OCI-LY7 (cell line): ENCODE measurements at places on chromosomes 1 and 21. TPM values are rescaled to one million over a fixed set of nuclear protein-coding genes. Genes with fewer than 3 reads are reported as not detected.

INAVA gene
- total RNA-seq = not detected in 2 replicates

GRCh38 chr1:225747566-225747965 lies 30.1 kb upstream of the SRP9 start:
- no peak for DNase-seq

PROK1 gene
- total RNA-seq = not detected in 2 replicates

CAP1 gene
- 276 and 296 TPM in 2 replicates for total RNA-seq

DNA sequence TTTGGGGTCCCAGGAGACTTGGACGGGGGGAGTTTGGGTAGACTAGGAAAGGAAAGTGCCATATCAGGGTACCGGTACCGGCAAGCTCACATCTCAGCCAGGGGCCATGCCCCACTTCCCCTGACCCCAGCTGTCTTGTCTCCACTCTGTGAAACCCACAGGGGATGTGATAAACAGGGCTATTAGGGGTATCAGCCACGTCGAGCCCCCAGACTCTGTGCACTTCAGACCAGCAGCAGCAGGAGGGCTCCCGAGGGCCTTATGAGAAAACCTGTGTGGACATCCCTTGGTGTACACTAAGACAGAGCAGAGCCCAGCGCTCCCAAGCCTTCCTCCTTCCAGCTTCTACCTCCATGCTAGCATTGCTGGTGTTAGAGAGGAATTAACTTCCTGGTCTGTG lies 46.3 kb downstream of the TNNT2 start:
- no peak for DNase-seq

MAP1LC3C gene
- total RNA-seq = not detected in 2 replicates

DNA sequence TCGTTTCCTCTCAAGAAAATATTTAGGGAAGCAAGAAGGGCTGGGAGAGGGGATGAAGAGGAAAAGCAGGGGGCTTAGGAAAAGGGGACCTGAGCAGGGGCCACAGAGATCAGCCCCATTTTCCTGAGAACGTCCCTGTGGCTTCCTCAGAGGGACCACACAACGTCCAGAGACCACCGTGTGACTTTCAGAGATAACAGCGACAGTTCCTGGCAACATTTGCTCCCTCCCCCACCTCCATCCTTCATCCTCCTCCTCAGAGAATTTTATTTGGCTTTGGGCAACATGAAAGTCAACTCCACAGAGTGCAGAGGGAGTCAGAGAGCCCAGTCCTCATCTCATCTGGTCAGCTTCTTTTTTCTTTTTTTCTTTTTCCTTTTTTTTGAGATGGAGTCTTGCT lies 50.9 kb downstream of the RUNX1 start:
- no peak for DNase-seq

AADACL4 gene
- not detected in 2 replicates for total RNA-seq

LIN28A gene
- total RNA-seq = not detected in 2 replicates

DNA sequence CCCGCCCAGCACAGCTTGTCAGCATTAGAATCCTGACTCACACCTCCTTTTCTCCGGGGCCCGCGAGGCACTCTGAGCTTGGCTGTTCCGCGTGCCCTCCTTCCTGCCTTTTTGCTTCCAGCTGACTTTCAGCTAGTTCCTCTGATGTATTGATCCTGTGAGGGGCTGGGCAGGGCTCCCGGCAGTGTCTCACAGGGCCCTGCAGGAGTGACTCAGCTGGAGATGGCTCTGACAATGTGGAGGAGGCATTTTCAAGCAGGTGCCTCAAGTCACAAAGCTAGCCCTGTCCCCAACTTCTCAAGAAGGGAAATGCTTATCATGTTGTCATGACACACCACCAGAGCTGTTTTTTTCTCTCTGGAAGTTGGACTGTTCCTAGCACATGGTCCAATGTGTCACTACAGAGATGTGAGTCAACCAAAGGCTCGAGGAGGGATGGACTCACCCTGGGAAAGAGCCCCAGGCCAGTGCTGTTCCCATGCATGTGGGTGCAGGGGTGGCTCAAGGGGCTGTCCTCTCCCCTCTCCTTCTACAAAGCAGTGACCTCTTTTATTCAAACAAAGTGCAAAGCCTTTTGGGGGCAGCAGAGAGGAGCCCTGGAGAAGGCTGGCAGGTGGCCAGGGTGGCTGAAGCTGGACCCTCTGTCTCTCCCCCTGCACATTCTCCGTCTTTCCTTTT lies 30.6 kb downstream of the SYT6 start:
- DNase-seq = no peak

ATAD3C gene
- 2.1 and 3.0 TPM in 2 replicates for total RNA-seq

DNA sequence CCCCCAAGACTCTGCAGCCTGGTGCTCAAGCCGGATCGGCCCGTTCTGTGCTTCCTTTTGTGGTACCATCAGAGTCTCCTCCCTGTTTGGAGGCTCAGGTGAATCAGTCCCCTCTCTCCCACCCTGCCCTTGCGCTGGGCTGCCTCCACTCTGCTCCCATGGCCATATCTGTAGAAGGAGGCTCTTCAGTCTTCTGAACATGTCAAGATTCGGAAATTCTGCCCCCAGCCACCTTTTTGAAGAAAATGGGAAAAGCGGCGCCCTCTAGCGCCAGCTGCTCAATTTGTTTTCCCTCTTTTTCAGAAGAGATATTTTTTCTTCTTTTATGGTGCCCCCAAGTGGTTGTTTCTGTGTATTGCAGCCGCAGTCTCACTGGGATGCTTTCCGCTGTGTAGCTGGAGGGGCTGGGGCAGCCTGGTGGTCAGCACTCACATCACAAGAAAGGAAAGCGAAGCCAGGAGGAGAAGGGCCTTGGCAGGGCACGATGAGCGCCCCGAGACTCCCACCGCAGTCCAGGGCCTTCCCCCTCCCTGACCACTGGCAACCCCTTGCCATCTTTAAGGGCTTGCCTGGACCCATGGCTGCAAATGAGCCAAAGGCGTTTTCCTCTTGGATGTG lies 58.4 kb upstream of the CACNA1E start:
- peak; percentile 76 for DNase-seq

ELF3 gene
- total RNA-seq = 0.18 and 0.44 TPM in 2 replicates

KCNJ6 gene
- total RNA-seq = not detected in 2 replicates

KIF26B gene
- total RNA-seq = not detected in 2 replicates

SPATA1 gene
- total RNA-seq = 1.4 and 6.9 TPM in 2 replicates

DNA sequence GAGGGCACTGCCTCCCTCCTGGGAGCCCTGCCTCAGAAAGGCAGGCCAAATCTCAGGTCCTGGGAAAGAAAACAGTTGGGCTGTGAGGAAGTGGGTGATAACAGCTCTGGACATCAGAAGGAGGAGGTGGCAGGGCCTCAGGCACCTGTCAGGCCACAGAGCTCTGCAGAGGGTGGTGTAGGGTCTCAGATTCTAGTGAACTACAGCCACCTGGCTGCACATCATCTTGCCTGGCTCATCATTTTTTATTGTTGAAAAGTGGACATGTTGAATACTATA lies 15.3 kb upstream of the ZNF678 start:
- no peak for DNase-seq

GRCh38 chr1:57761628-57762027 lies 337.8 kb upstream of the DAB1 start:
- no peak for DNase-seq

- no peak for DNase-seq
Observed at GRCh38 chr1:65558215-65558614, 137.7 kb downstream of the LEPR start.

- DNase-seq = no peak
Observed at GRCh38 chr21:43292041-43292865, 123.4 kb downstream of the CRYAA start.

MYOG gene
- total RNA-seq = not detected in 2 replicates

TRPM2 gene
- 3.8 and 7.1 TPM in 2 replicates for total RNA-seq

DNA sequence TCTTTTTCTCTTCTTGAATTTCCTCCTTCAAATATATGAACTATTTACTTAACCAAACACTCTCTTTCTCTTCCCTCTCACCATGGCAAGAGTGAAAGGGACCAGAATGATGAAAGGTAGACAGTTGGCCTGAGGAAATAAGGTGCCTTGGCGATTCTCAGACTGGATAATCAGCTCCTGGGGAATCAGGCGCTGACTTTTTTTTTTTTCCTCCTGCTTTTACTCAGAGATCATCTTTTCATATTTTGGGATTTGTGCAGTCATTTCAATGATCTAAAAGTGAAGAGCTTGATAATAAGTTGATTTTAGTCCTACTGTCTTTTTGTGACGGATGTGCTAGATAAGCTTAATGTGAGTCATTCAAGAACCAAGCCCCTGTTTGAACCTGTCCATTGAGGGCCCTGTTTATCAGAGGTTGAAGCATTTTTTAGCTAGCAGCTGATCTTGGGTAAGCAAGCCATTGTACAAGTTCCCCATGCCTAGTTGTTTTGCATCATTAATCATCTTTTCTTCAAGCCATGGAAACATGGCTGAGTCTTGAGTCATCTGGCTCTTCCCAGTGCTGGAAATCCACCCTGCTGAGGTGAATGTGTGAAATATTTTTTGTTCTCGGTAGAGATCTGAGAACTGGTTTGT lies 40.8 kb downstream of the ITSN1 start:
- DNase-seq = no peak

NPL gene
- total RNA-seq = 6.3 and 7.0 TPM in 2 replicates

TMEM52 gene
- total RNA-seq = 2.5 and 2.7 TPM in 2 replicates

FAAH gene
- total RNA-seq = 21.9 and 24.8 TPM in 2 replicates

- DNase-seq = no peak
Observed at GRCh38 chr1:118338936-118339335, 153.9 kb upstream of the SPAG17 start.

DNA sequence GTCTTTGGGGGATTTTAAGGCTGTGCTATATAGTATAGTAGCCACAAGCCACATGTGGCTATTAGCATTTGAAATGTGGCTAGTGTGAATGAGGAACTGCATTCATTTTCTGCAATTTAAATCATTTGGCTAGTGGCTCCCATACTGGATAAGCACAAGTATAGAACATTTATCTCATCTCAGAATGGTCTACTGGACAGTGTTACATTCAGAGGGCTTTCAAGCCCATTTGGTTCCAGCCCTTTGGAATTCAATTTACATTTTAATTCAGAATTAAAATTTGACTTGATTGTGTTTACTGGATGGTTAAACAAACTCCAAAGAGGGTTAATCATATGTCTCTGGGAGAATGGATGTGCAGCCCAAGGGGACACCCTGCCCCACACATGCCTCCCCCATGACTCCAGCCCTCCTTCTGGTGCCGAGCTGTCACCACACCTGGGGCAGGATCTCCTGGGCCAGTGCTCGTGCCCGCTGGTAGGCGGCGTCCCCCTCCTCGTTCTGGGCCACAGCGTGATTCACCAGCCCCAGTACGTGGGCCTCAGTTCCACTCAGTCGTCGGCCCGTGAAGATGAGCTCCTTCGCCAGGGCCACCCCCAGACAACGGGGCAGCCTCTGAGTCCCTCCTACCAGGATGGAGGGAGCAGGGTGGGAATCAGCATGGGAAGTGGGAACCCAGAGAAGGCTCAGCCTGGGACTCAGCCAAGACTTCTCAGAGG lies 17.2 kb downstream of the ECHDC2 start:
- DNase-seq = no peak

GRCh38 chr1:6470132-6471085 lies 4.4 kb upstream of the TNFRSF25 start:
- DNase-seq = no peak

TNFAIP8L2 gene
- total RNA-seq = 9.0 and 9.2 TPM in 2 replicates

GRCh38 chr1:44808938-44809917 lies 905 bp downstream of the BTBD19 start:
- peak; percentile 82 for DNase-seq

MAP10 gene
- 1.6 and 1.8 TPM in 2 replicates for total RNA-seq
